ENCODE measurements at places on chromosomes 2 and 18. TPM values are rescaled to one million over a fixed set of nuclear protein-coding genes. Genes with fewer than 3 reads are reported as not detected.

CMPK2 gene
- 0.58 TPM for total RNA-seq

DNA sequence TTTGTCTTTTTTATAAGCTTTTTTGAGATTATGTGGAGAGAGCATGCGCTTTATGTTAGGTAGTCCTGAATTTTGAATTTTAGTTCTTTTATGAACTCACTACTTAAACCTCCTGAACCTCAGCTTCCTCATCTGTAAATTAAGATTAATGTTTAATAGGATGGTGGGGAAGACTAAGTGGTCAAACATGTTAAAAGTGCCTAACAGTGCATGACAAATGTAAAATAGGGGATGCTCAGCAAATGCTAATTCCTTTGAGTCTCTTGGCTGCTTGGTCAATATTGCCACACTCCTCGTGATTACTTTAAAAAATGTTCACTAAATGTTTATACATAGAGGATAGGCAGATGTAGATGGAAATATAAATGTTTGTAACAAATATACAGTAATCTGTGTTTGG is 6.8 kb downstream of the BIRC6 start:
- no peak for DNase-seq

DNA sequence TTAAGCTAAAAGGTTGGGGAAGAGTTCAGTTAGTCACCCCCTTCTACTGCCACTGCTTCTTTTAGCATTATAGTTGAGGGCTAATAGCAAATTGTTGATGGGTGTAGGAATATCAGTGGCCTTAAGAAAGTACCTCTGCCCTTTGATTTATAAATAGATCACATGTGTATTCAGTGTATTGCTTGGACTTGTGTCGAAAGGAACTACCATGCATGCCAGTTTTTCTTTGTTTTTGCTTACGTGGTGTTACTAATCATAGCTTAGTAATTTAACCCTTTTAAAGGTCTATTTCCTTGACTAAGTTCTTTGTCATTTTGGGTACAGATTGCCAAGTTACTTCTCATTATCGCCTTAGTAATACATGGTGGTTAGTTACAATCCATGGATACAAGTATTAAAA is 85.6 kb downstream of the MIB1 start:
- no peak for DNase-seq

HSBP1L1 gene
- 15.3 TPM for total RNA-seq

DYNC2LI1 gene
- total RNA-seq: 27.9 TPM

- DNase-seq: no peak
These were observed 72.8 kb upstream of the TGFA start for GRCh38 chr2:70626254-70626990.

- no peak for DNase-seq
These were observed 55.8 kb downstream of the CYRIA start for GRCh38 chr2:16609786-16610185.

- DNase-seq: peak; percentile 42
These were observed 42.0 kb downstream of the MCFD2 start for GRCh38 chr2:46873604-46874068.

LCLAT1 gene
- 25.3 TPM for total RNA-seq

GRCh38 chr2:144659731-144660275 is 139.9 kb upstream of the ZEB2 start:
- DNase-seq: no peak

GPBAR1 gene
- 0.09 TPM for total RNA-seq

DNA sequence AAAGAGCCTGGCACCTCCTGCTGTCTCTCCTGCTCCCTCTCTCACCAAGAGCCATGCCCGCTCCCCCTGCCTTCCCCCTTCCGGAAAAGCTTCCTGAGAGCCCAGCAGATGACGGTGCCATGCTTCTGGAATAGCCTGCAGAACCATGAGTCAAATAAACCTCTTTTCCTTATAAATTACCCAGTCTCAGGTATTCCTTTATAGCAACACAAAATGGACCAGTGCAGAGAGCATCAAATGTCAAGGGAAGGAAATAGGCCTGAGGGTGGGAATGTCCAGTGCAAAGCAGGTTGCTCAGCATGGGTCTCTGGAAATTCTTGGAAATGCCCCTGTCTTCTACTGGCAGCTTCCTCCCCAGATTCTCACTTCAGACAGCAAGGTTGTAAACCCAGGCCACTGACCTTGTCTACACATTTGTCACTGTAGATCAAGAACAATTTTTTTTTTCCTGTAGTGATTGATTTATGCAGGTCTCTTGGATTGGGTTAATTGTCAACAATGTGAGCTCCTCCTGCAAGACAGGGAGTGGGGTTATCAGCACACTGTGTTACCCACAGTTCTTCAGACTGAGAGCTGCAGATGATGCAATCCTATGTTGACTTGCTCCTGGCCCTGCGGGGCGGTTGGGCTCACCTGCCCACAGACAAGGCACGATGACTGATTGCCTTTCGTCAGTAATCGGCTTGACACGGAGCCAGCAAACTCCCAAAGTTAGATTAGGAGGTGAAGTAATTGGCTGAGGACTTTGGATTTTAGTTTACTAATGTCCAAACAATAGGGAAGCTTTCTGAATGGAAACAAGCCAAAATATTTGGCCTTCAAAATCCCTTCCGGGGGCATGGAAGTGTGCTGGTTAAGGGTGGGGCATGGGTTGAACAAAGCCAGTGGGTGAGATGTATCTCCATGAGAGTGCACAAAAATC is 5.4 kb upstream of the BOD1L2 start:
- DNase-seq: peak; percentile 82

DNA sequence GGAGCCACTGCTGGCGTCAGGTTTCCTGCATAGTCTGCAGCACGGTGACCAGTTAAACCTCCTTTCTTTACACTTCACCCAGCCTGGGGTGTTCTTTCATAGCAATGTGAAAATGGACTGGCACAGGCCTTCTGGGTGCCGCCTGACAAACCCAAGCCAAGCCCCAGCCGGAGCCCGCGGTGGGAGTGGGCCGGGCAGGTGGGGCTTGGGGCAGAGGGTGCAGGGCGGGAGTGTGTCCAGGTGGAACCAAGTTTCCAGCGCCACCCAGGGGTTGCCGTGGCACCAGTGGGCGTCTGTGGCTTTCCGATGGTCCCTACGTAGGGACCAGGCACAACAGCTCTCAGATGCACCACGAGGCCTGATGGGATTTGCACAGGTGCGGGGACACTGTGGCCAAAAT is 75.8 kb downstream of the RTP5 start:
- no peak for DNase-seq

DNA sequence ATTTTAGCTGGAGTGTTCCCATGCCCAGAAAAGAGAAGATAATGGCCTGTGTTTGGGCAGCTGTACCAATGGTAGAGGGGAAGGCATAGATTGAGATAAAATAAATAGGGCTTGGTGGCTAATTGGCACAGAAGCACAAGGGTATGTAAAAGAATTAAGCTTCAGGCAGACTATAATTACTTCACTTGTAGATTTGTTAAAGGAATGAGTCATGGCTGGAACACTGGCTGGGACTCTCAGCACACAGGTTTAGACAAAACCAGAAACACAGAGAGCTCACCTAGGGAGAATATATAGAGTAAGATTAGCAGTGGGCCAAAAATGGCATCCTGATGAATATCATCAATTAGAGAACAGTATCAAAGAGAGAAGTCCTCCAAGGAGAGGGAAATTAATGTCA is 198.3 kb upstream of the FIGN start:
- no peak for DNase-seq

DNA sequence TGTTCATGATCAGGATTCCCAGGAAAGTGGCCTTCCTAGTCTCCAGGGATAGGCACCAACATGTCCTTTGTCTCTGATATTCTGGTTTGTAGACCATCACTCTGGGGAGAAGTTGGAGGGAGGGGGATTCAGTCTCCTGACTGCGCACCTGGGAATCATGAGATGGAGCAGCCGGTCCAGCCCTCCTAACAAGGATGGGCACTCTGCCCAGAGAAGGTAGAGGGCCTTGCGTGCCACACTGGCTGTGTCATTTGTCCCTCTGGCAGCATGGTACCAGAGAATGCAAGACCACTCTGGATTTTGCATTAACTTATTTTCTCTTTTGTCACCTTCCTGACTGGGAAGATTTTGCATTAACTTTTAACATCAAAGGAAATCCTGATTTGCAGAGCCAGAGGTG is 75.2 kb upstream of the EML6 start:
- DNase-seq: no peak

CCL20 gene
- total RNA-seq: 223 TPM

DNA sequence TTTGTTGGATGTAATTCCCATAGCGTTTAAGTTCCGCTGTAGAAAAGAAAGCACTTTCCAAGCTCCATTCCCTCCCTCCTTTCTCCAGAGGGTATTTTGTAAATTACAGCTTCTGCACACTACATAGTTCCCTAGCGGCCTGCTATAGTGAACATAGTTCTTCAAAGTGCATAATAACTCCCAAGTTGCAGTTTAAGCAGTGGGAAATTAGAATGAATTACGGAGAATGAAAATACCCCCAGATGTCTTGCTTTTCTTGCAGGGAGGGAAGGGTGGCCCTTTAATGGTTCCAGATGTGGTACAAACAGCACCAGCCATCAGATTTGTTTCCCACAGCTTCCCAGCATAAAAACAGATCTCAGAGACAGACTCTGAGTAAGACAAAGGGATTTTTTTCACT is 893.9 kb downstream of the SUCLG1 start:
- no peak for DNase-seq

- DNase-seq: no peak
These were observed 17.9 kb downstream of the ZNF385B start for GRCh38 chr2:179843541-179843940.

DNA sequence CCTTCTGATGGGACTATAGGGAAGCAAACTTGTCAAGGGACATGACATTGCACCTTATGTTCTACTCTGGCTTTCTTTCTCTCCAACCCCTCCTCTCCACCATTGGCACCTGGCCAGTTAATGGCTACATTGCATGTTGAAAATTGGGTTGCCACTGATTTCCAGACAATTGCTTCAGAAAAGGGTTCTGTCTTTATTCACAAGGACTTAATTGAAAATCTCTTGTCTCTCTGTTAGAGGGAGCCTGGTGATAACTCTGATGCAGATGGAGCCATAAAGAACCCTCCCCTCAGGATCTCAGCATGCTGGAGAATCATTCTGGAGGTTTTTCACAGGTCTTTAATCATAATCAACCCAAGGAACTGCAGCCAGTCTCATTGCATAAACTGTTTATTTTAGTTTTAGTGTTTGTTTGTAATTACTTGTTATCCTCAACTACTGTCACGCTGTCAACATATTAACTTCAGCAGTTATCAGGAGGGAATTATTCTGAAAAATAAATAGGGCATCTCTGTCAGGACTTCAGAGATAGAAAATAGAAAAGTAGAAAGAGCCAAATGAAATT is 316.8 kb downstream of the RIT2 start:
- no peak for DNase-seq

LIMS4 gene
- total RNA-seq: 1.1 TPM

CCDC74A gene
- 0.15 TPM for total RNA-seq

DNA sequence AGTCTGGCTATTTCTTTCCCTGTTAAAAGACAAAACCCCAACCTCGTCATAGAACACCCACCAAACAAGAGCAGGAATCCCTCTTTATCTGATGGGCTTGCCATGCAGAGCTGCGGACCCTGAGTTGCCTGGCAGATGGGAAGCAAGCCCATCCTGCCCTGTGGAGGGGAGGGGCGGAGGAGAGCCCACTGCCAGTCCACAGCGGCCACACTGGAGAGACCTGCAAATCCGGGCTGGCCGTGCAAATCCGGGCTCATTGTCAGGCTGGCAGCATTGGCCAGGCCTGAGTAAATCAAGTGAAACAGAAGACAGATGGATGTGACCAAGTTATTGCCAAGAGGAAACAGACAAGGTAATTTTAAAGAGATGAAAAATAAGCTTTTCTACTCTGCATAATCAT is 22.0 kb downstream of the MYL12B start:
- no peak for DNase-seq

GRCh38 chr2:188511346-188511745 is 219.7 kb downstream of the GULP1 start:
- no peak for DNase-seq

- no peak for DNase-seq
These were observed 194.8 kb downstream of the MGAT5 start for GRCh38 chr2:134448650-134449049.

- DNase-seq: no peak
These were observed 19.1 kb downstream of the C1D start for GRCh38 chr2:68043695-68044094.

ARHGEF4 gene
- 0.11 TPM for total RNA-seq

GRCh38 chr18:26458526-26459232 is 89.7 kb downstream of the KCTD1 start:
- DNase-seq: no peak

TFCP2L1 gene
- not detected for total RNA-seq

SCN9A gene
- 11.8 TPM for total RNA-seq

SERPINB11 gene
- total RNA-seq: not detected
